Memory B cell (primary cell): ENCODE measurements at places on chromosomes 4 and X.

DNA sequence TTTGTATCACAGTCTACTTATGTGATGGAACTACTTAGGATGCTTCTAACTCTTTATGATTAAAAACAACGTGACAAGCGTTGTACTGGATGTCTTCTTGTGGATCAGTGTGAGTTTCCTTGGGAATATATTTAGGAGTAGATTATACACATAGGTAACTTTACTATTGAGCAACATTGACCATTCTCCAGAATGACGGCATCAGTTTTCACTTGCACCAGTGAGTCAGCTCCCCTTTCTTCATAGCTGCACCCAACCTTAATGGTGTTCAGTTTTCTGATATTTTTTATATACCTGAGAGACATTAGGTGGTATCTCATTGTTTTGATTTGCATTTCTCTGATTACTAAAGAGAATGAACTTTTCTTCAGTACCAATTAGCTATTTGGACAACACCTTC is 343.9 kb downstream of the ADGRL3 start:
- H3K27me3 ChIP-seq: no peaks in the 10 kb centered on the region
- no peak overlapping the region for H3K4me3 ChIP-seq
- no peaks in the 10 kb centered on the region for H3K36me3 ChIP-seq
- no peaks in the 10 kb centered on the region for H3K4me1 ChIP-seq
- no peak overlapping the region for H3K27ac ChIP-seq

DNA sequence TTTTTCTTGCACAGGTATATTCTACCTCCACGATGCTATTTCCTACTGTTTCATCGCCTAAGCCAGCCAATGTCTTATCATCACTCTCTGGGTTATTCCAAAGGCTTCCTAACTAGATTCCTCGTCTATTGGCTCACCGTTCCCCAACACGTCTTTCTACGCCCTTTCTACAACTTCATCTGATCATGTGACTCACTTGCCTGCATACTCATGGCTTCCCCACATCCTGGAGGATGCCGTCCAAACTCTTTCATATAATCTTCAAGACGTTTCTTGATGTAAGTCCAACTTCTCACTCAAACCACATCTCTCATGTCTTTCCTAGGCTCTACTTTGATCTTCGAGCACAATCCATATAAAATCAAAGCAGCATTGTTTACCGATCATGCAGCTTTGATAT is 322.0 kb upstream of the PPARGC1A start:
- no peaks in the 10 kb centered on the region for H3K4me1 ChIP-seq
- H3K4me3 ChIP-seq: no peak overlapping the region
- H3K27me3 ChIP-seq: no peaks in the 10 kb centered on the region
- H3K36me3 ChIP-seq: no peaks in the 10 kb centered on the region
- H3K27ac ChIP-seq: no peak overlapping the region

- DNase-seq: no peak
- H3K4me3 ChIP-seq: no peak overlapping the region
- H3K27ac ChIP-seq: no peak overlapping the region
- H3K4me1 ChIP-seq: no peaks in the 10 kb centered on the region
- H3K36me3 ChIP-seq: no peaks in the 10 kb centered on the region
These were observed 93.2 kb upstream of the IL15 start for GRCh38 chr4:141543176-141543575.

DNA sequence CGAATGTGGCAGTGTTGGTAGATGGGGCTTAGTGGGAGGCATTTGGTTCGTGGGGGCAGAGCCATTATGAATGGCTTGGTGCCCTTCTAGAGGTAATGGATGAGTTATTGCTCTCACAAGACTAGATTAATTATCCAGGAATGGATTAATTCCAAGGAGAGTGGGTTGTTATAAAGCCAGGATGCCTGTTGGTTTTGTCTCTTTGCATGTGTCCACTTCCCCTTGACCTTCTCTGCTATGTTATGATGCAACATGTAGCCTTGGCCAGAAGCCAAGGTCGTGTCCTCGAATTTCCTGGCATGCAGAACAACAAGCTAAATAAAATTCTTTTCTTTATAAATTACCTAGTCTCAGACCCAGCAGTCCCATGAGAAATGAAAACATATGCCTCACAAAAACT is 111.2 kb upstream of the PLS3 start:
- no peak overlapping the region for H3K27ac ChIP-seq
- no peaks in the 10 kb centered on the region for H3K36me3 ChIP-seq
- no peak for DNase-seq
- H3K27me3 ChIP-seq: no peaks in the 10 kb centered on the region

- H3K27ac ChIP-seq: no peak overlapping the region
- H3K27me3 ChIP-seq: no peaks in the 10 kb centered on the region
- peaks cover 22% of the 10 kb centered on the region for H3K36me3 ChIP-seq
- H3K4me3 ChIP-seq: no peak overlapping the region
- peaks cover 2% of the 10 kb centered on the region for H3K4me1 ChIP-seq
These were observed 71.9 kb upstream of the STX18 start for GRCh38 chr4:4613641-4614286.

- DNase-seq: no peak
- H3K27me3 ChIP-seq: peaks cover 24% of the 10 kb centered on the region
- no peaks in the 10 kb centered on the region for H3K36me3 ChIP-seq
These were observed 1.2 kb downstream of the NPNT start for GRCh38 chr4:105896461-105896942.

GRCh38 chr4:113294908-113295307 is 245.5 kb downstream of the ANK2 start:
- H3K36me3 ChIP-seq: no peaks in the 10 kb centered on the region
- no peak for DNase-seq
- H3K27me3 ChIP-seq: no peaks in the 10 kb centered on the region
- no peak overlapping the region for H3K4me3 ChIP-seq
- H3K4me1 ChIP-seq: no peaks in the 10 kb centered on the region

- H3K27me3 ChIP-seq: peaks cover 5% of the 10 kb centered on the region
- no peaks in the 10 kb centered on the region for H3K36me3 ChIP-seq
- DNase-seq: no peak
- H3K27ac ChIP-seq: no peak overlapping the region
These were observed 5.8 kb upstream of the CTSO start for GRCh38 chr4:155959417-155959816.

DNA sequence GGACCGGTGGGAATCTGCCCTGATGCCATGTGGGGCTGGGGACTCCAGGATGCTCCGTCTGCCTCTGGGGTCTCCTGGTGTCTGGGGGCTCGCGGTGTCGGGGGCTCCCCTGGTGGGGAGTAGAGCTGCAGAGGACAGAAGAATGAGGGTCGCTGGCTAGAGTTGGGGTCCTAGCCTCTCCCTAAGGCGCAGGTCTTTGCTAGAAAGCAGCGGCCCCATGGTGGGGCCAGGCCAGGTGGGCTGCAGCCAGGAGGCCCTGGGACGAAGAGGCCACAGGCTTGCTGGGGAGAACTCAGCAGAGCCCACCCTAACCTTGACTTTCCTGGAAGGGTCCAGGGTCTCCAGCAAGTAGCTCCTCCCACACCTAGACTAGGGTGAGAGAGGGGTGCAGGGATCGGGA is 21.4 kb downstream of the FGFRL1 start:
- no peak overlapping the region for H3K27ac ChIP-seq
- H3K36me3 ChIP-seq: no peaks in the 10 kb centered on the region
- no peak overlapping the region for H3K4me3 ChIP-seq
- no peaks in the 10 kb centered on the region for H3K4me1 ChIP-seq

DNA sequence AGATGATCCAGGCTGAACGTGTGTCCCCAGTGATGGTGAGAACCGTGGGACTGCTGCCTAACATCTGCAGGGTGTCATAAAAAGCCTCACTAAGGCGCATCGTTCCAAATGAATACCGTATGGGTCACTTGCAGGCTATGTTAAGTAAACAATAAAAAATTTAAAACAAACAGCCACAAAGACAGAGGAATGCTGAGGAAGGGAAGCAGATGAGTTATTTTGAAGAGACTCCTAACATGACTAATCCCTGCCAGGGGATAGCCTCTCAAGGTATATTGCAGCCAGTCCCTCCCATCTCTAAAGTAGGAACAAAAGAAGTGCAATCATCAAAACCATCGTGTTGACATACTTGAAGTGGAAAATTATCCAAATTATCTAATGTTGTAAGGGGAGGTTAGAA is 83.8 kb downstream of the UNC5C start:
- H3K27me3 ChIP-seq: no peaks in the 10 kb centered on the region
- no peak for DNase-seq
- no peaks in the 10 kb centered on the region for H3K36me3 ChIP-seq

DNA sequence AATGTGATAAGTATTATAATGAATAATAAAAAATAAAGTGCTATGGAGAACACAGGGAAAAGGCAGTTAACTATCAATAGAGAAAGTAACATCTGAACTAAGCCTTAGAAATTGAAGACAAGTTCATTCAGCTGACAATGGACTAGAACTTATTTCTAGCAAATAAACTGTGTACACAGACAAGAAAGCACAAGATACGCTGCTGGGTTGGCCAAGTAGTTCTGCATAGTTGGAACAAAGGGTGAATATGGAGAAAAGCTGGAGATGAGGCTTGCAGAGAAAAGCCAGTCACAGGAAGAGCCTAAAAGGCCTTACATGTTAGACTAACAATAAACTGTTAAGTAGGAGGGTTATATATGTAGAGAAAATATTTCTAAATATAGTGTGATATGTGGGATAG is 71.2 kb downstream of the WDFY3 start:
- no peaks in the 10 kb centered on the region for H3K36me3 ChIP-seq
- H3K27me3 ChIP-seq: no peaks in the 10 kb centered on the region
- no peak overlapping the region for H3K4me3 ChIP-seq

GRCh38 chr4:124035364-124036041 is 638.9 kb downstream of the SPRY1 start:
- H3K4me1 ChIP-seq: no peaks in the 10 kb centered on the region
- no peak overlapping the region for H3K27ac ChIP-seq
- no peaks in the 10 kb centered on the region for H3K36me3 ChIP-seq
- H3K27me3 ChIP-seq: no peaks in the 10 kb centered on the region
- no peak overlapping the region for H3K4me3 ChIP-seq
- no peak for DNase-seq

DNA sequence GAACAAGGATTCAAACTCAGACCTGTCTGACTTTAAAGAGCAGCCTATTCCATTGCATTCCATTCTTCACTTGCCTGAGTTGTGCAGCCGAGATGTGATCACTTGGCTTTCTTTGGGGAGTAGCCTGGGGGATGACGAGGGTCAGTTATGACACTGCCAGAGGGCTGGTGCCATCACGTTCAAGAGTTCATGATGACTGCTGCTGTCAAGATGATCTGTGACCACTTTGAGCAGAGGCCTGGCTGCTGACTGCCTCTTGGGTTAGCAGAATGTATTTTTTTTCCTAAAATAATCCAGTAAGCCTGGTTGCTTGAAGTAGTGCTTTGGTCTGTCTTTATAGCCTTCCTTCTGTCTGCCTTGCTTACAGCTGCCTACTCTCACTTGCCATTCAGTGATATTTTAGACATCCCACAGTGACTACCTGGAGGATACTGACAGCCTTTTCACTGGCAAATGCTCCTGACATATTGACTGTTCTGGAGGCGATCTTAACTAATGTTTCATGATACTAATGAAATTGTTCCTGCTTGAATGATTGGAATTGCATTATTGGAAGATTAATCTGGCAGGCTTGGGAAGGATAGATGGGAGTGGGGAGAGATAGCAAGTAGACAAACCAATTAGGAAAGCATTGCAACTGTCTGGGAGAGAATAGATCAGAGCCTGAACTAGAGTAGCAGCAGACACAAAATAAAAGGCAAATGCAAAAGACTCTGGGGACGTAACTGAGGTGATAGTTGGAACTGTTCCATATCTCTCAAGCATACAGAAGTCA is 221.6 kb upstream of the LCORL start:
- H3K27ac ChIP-seq: no peak overlapping the region
- H3K4me3 ChIP-seq: no peak overlapping the region
- peaks cover 2% of the 10 kb centered on the region for H3K27me3 ChIP-seq
- H3K36me3 ChIP-seq: no peaks in the 10 kb centered on the region
- no peaks in the 10 kb centered on the region for H3K4me1 ChIP-seq

DNA sequence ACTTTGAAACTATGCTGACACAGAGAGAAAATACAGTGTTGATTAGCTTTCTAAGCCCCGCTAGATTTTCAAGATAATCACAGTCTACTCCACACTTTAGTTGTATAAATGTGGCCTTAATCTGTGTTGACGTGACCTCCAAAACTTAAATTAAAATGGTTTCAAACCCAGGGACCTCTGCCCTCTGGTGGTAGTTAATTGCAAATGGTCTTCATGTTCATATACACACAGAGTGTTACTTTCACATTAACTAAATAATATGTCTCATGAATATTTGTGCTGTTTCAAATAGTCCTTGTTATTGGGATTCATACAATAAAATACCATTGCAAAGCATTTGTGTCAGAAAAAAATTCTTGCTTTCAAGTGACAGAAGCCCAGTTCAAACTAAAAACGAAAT is 64.3 kb downstream of the TASL start:
- H3K27ac ChIP-seq: no peak overlapping the region
- DNase-seq: no peak
- H3K4me3 ChIP-seq: no peak overlapping the region
- H3K36me3 ChIP-seq: peaks cover 3% of the 10 kb centered on the region
- no peaks in the 10 kb centered on the region for H3K27me3 ChIP-seq

DNA sequence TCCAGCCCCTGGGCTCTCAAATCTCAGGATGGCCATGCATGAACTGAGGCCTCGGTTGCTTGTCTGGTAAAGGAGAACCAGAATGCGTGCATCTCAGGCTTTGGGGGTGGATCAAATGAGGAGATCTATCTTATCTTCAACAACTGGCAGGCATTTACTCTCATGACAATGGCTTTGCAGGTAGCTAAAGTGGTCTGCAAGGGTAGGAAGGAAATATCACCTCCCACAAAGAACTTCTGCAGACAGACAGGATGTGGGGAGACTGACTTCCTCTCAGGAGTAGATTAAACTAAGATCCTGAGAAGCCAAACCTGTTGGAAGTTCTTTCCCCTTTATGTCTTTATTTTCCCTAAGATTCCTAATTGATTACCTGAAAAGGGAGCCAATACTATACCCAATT is 7.8 kb downstream of the LDB2 start:
- no peak for DNase-seq
- H3K4me1 ChIP-seq: no peaks in the 10 kb centered on the region
- H3K27me3 ChIP-seq: no peaks in the 10 kb centered on the region

DNA sequence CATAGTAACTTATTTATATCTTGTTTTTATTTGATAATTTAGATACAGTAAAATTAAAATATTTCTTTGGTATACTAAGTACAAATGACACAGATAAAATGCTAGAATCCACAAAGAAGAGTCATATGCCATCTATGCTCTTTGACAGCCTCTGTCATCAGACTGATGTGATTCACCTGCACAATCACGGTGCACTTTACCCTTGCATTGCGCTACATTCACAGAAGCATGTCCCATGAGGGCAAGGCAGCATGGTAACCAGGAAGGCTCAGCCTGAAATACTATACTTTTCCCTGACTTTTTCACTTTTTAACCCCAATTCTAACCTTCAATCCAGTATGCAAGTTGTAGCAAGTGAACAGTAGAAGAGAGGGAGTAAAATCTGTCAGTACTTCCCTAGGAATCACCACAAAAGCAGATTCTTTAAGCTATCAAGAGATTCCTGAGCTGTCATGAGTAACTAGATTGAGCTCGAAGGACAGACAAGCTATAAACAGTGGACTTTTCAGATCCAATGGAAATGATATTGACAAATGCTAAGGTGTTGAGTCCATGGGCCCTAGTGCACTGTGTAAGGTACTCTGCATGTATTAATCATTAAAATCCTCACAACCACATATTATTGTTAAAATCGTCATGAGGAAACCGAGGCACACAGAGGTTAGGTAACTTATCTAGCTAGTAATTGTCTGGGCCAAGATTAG is 14.2 kb downstream of the SEC24D start:
- H3K36me3 ChIP-seq: peaks cover 12% of the 10 kb centered on the region
- DNase-seq: no peak
- H3K27ac ChIP-seq: no peak overlapping the region

- H3K27me3 ChIP-seq: no peaks in the 10 kb centered on the region
- peaks cover 8% of the 10 kb centered on the region for H3K36me3 ChIP-seq
These were observed 124.5 kb upstream of the ZCCHC13 start for GRCh38 chrX:74179499-74179898.
